ENCODE measurements at places on chromosomes 5 and 9.
A peak's percentile ranks its signal among the peaks of the same experiment; 100 is the strongest.

- no peak for DNase-seq
Observed at GRCh38 chr9:89985068-89985467, 380.3 kb downstream of the GADD45G start.

DNA sequence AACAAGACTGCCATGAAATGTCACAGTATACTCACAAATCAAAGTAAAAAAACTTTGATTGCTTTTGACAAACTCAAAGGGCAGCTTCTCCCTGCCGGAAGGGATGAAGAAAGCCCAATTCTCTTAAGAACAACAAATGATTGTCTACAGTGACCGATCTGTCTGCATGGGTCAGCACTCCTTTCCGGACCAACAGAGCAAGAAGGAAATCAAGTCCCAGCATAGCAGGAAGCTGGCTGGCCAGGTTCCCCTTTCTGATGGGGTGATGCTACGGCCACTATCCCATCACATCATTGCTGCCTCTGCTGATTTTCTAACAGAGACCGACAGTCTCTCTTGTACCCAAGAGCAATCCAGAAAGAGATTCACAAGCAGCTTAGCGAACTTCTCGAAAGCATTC lies 692 bp downstream of the C1QTNF3 start:
- no peak for DNase-seq

DNA sequence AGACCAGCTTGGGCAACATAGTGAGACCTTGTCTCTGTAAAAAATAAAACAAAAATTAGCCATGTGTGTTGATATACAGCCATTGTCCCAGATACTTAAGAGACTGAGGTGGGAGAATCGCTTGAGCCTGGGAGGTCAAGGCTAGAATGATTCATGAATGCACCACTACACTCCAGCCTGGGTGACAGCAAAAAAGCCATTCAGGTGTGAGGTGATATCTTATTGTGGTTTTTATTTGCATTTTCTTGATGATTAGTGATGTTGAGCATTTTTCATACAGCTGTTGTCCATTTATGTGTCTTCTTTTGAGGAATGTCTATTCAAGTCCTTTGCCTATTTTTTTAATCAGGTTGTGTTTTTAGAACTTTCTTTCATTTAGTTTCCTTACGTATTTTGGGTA lies 23.2 kb downstream of the MTAP start:
- no peak for DNase-seq

- no peak for DNase-seq
Observed at GRCh38 chr9:70502690-70503089, 88.2 kb upstream of the KLF9 start.

DNA sequence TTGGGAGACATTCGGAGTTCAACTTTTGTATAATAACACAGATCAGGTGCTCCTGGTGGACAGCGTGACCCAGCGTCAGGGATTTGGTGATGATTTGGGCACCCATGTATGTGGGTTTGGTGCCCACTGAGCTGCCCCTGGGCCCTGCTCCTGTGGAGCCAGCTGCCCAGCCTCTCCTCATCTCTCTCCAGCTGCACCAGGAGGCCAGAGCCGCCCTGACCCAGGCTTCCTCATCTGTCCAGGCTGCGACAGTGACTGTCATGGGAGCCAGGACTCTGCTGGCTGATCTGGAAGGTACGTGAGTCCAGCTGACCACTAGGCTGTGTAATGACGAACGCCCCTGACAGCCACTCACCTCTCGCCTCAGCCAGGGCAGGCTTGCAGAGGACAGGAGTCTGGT lies 14.5 kb upstream of the AIF1L start:
- no peak for DNase-seq

DNA sequence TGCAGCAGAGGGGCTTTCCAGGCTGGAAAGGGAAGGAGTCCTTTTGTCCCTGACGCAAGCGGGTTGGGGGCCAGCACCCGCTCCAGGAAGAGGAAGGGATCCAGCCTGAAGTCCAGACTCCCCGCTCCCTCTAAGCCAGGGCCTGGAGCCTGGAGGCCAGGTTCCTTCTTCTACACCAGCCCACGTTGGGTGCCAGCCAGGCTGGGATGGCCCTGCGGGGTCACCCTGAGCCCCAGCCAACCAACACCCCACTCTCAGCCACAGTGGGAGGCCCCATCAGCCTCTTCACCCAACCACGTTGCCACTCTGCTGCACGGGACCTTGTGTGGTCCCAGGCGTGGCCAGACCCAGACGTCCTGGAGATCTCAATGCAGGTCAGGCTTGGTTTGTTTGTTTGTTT lies 970 bp upstream of the FUT7 start:
- peak; percentile 54 for DNase-seq

DNA sequence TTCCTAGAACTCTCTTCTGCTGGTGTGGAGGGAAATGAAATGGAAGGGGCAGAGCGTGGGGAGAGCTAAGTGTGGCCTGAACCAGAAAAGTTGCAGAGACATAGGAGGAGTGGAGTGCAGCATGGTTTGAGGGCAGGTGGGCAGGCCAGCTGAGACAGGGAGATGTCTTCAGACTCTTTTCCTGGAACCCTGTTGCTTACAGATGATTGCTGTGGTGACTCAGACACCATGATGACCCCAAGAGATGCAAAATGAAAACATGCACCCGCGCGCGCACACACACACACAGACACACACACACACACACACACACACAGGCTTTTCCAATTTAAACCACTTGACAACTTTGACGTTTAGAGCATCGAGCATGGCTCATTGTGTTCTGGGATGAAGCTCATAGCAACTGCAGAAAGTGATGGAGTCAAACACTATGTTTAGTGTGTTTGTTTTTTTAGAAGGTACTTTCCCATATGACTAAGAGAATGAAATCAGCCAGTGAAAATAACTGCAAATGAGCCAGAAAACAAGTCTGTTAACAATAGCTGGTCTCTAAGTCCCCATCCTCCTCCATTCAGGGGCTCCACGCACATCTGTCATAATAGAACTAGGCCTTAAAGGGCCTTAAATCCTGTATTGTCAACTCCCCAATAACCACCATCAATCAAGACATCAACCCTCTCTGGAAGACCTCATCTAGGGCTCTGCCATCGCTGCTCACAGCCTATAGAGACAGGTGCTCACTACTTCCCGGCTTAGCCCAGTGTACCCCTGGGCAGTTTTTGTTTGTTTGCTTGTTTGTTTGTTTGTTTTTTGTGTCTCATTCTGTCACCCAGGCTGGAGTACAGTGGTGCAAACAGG lies 9.6 kb downstream of the TMOD1 start:
- DNase-seq: peak; percentile 58

GRCh38 chr9:20692554-20692953 lies 8.5 kb downstream of the FOCAD start:
- no peak for DNase-seq

DNA sequence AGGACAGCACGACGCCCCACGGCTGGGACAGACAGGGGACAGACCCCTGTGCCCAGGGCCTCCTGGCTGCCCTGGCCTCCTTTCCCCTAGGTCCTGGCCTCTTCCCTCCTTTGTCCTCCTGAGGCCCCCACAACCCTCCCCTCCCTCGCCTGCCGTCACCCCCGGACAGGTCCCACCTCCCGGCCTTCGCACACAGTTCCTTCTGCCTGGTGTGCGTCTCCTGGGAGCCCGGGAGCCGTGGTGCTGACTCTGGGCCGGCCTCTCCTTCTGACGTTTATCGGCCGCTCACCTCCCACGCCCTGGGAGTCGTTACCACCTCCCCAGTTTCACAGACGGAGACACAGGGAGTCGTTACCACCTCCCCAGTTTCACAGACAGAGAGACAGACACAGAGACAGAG lies 25.1 kb upstream of the NOTCH1 start:
- DNase-seq: no peak

DNA sequence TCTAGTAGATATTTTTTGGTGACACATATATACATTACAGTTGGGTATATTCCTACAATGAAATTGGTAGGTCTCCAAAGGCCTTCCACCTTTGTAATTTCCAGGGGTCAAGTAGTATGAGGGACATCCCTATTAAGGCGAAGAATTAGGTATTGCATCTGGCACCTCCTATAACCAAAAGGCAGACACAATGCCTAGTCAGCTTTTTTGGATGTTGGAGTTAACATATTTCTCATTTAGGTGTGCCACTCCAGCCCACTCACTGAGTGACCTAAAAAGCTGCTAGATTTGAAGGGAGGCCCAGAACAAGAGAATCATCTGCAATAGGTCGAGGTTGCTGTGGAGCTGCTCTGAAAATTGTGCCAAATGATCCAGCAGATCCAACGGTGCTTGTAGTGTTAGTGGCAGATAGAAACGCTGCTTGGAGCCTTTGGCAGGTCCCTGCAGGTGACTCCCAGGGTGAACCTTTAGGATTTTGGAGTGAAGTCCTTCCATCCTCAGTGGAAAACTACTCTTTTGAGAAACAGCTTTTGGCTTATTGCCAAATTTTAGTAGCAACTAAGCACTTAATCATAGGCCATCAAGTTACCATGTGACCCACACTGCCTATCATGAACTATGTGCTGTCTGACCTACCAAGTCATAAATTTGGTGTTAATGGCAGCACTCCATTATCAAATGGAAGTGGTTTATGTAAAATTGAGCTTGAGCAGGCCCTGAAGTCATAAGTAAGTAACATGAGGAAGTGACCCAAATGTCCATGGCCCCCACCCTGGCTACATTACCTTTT lies 15.7 kb upstream of the FNIP1 start:
- no peak for DNase-seq

DNA sequence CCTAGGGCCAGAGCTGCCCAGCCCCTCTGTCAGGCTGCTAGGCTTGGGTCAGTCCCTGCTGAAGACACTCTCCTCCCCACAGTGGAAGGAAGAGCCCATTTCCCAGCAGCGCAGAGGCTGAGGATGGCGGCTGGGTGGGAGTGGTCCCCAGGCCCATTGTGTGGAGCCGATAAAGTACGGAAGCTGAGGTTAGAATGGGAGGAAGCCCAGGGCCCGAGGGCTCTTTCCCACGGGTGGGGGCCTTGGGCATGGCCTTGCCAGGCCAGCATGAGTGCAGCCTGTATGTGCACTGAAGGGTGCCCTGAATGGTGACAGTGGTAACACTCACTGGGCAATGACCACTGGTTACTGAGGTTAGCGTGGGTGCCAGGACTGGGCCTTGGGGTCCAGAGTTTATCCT lies 125.9 kb downstream of the RGS3 start:
- DNase-seq: no peak

DNA sequence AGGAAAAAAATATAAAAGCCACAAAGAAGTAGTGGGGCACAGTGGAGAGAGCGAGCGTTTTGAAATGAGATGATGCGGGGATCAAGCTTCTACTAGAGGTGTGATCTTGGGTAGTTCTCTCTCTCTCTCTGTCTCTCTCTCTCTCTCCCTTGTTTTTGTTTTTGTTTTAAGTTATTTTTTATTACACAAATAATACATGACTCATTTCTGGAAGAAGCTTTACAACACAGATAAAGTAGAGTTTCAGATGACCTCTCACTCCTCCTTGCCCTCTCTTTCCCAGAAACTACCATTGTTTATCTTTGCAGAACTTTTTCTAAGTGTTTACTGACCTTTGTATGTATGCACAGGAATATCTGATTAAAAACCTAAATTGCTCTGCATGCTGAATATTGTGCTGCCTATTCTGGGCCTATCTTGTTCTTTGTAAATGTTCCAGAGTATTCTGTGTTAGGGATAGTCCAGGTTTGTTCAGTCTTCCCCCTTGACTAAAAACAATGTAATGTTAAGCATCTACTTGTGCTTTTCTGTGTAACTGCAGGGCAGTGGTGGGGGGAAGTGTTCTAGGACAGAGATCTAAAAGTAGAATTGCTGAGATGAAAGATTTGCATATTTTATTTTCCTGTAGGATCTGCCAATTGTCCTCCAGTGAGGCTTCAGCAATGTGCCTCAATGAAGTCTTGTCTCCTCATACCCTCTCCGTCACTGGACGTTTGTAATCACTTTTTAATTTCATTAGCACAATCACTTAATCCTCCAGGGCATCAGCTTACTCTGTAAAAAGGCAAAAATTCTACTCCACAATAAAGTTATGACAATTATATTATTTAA lies 52.0 kb downstream of the FYB1 start:
- DNase-seq: no peak

- DNase-seq: no peak
Observed at GRCh38 chr9:100756217-100756616, 178.3 kb downstream of the CAVIN4 start.

DNA sequence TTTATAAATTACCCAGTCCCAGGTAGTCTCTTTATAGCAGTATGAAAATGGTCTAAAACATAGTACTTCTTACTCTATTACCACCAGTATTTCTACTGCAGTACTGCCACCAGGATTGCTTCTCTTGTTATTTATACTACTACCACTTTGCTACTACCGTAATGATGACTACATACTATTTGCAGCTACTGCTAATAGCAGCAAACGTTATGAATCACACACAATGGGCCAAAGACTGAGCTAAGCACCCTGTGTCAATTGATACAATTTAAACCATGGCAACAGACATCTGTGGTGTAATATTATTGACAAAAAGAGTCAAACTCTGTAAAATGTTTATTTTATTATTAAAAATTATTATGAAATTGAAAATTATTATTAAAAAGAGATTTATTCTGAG lies 15.3 kb upstream of the KIF12 start:
- DNase-seq: no peak

DNA sequence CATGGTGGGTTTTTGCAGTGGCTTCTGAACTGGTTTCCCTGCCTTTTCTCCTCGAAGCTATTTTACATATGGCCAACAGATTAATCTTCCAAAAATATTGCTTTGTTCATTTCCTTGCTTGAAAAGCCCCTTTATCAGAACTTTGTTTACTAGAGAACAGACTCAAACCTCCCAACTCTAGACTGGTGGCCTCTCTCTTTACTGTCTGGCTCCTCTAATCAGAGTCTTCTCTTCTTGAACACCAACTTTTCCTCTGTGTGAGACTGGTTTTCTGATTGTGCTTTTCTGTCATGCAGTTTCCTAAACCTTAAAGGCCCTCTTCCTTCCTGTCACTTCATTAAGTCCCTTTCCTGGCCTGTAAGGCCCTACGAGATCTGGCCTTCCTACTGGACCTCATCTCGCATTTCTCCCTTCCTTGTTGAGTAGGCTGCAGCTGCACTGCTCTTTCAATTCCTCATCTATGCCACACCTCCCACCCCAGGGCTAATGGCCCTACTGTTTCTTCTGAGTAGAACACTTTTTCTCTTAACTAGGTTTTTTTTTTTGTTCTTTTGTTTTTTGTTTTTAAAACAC lies 5.7 kb downstream of the C9orf43 start:
- DNase-seq: no peak
